ENCODE measurements at places on chromosomes 4 and X. TPM values are rescaled to one million over a fixed set of nuclear protein-coding genes. Genes with fewer than 3 reads are reported as not detected.

PABPC1L2A gene
- not detected for total RNA-seq

CTAG2 gene
- total RNA-seq: not detected

DNA sequence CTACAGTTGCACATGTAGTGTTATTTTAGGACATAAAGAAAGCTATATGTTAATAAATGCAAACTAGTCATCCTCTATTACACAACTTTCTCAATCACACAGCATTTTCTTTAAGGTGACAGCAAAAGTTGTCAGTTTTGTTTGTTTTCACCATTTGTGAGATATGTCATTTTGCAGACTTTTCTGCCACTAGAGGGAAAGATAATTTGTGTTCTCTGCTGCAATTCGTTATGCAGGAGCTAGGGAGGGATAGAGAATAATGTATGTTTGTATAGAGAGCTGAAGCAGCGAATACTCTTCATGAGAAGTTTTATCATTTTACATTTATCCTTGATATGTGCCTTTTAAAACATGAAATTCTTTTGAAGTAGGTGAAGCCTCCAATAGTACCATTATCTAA is 670.6 kb upstream of the ATOH1 start:
- DNase-seq: no peak

GRCh38 chr4:128228845-128229795 is 58.5 kb downstream of the PGRMC2 start:
- DNase-seq: no peak

DNA sequence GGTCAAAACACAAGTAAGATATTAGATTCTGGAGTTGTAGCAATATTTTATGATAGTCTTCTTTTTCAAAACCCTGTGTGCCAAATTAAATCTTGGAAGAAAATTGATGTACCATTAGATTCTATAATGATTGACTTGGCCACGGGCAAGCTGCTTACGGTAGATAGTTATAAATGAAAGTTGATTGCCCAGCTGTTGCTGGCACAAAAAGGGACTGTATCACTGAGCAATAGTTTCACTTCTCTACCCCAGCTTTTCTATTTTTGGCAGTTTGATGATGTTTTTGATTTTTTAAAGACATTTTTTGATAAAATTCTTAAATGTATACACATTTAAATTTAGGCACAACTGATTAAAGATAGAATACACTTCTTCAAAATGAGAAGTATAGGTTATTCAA is 333.3 kb downstream of the TRAM1L1 start:
- no peak for DNase-seq

- no peak for DNase-seq
These were observed 141.1 kb downstream of the IDS start for GRCh38 chrX:149363965-149364364.
